CD4-positive, alpha-beta T cell treated with Interferon gamma for 1 hour (primary cell): ENCODE measurements at places on chromosomes 1 and 21.

DNA sequence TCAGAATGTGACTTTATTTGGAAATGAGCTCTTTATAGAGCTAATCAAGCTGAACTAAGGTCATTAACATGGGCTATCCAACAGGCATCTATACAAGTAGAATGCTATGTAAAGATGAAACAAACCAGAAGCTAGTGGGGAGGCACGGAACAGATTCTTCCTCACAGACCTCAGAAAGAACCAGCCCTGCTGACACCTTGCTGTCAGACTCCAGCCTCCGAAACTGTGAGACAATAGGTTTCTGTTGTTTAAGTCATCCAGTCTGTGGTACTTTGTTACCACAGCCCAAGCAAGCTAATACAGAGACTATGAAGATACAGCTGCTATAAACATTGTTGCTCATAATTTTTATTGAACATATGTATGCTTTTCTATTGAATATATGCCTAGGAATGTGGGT lies 406.3 kb upstream of the CHRM3 start:
- DNase-seq: no peak

DNA sequence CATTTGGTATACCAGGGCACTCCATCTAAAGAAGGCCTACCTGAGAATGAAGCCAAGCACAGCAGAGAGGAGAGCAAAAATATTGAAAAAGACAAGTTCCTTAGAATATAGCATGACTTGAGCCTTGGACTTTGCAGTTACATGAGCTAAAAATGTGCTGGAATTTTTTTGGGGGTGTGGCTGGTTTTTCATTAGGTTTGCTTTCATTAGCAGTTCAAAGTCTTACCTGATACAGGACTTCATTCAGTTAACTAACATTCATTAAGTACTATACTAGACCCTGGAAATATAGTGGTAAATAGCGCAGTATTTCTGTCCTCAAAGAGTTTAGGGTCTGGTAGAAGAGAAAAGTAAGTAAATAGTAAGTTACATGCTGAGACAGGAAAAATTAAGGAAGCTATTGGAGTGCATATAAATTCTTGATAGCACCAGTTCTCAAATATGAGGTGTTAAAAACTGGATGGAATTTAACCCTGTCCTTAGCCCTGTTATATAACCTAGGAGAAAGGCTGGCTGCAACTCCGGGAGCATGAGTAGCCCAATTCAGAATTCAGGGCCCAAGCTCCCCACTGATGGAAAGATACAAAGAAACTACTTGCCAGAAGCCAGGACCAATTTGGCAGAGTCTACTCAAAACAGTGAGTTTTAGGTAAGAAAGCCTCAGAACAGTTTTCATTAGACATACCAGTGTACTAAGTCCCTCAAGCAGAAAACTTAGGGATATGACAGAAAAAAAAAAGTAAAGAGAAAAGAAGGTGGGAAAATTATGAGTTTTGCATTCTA lies 3.1 kb upstream of the DOCK7 start:
- DNase-seq: no peak

DNA sequence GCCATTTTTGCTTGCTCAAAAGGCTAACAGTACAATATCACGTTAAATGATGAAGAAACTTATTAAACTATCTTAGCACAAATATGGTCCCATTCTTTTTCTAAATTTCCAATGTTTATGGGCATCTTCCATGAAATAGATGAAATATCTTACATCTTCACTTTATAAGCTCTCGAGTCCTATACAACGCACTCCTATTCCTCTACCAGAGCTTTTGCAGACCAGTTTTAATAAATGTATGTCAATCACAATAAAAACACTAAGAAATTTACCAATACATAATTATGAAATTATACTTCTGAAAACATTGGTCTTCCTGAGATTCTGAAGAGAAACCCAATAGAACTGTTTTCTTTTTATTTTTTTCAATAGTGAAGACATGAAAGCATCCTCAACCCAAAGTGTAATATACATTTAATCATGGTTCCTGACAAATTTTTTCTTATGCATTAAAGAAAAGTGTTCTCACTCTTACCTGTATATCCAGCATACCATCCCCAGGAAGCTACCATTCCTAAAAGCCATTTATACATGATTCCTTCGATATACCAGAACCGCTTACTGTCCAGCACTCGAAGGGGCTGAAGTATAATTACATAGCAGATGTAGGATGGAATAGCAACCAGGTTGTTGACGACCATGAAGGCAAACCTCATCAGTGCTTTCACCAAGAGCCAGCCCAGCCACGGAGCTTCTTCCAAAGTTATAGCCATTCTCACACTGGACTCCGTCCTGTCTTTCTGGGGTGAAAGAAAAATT lies 1.8 kb downstream of the LPGAT1 start:
- DNase-seq: no peak

DNA sequence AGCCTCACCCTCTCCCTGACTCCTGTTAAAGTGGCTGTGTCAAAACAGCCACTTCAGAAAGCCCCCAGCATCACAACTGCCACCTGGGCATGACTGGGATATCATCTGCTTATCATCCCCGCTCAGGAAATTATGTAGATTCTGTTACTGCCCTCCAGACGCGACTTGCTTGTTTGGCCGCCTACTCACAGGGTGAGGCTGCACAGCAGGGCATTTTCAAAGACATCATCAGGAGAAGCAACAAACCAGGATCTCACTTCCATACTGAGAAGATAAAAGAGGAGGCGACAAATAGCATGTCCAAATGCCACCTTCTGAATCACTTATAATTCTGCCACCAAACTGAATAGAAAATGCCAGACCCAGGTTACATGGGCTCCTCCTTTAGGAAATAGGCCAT lies 94.8 kb downstream of the MIS18A start:
- no peak for DNase-seq

DNA sequence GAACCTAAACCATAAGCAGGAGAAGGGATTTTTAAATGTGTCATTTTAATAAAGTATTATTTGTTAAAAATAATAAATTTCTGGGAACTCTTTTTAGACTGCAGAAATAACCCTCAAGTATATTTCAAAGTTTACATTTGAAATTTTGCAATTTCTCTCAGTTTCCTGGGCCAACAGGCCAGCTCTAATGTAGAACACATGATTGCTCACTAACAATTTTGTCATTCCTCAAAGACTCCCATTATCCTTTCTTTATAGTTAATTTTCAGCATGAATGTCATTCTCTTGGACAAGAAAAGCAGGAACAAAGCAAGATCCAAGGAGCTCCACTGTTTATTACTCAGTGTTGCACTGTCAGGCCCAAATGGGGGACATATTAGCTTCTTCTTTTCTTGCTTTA lies 119.4 kb upstream of the VANGL1 start:
- DNase-seq: no peak

- no peak for DNase-seq
These were observed 325.8 kb upstream of the PBX1 start for GRCh38 chr1:164233149-164233548.
